AG04449 (cell line): ENCODE measurements at places on chromosomes 13 and 19.
A peak's percentile ranks its signal among the peaks of the same experiment; 100 is the strongest.

DNA sequence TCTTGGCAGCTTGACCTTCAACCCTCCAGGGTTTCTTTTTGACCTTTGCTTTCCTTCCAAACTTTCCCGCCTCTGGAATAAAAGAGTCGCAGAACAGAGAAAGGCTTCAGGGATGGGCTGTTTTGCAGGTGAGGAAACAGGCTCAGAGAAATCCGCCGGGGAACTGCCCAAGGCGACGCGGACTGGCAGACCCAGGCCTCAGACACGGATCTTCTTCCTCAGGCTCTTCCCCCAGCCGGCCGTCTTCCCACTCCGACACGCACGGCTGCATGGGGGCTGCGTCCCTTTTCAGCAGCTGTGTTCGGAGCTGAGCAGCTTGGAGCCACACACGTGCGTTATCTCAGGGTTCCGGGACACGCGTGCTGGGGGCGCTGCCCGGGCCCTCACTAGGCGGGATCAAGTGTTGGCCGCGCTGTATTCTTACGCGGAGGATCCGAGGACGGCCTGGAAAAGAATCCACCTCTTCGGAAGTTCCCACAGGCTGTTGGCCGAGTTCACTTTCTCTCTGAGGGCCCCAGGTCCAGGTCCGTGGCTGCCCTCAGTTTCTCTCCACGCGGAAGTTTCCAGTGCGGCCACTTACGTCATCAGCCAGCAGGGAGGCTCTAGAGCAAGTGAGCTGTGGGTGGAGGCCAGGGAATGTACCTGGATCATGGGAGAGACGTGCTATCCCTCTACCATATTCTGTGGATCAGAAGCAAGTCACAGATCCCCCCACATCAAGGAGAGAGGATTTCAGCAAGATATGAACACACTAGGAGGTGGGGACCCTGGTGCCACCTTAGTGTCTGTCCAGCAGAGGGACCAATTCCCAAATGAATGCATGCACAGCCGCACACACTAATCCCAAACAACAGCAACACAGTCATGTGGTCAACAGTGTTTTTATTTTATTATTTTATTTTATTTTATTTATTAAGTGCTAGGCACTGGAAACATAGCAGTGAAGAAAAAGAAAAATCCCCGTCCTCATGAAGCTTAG lies 100.4 kb downstream of the ING1 start:
- no peak for DNase-seq

DNA sequence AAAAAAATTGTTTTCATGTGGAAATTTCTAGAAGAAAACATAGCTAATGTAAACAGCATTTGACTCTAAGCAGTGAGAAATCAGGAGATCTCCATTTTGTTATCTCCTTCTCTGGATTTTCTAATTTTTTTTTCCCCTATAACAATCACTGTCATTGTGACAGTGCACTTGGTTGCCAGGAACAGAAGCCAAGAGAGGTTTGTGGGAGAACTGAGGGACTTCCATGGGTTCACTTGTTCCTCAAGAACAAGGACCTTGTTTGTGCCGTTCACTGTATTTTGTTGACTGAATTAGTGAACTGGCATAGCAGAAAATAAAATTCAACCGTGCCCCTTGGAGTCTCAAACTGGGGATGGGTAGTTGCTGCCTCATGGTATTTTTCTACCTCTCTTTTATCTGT lies 17.1 kb downstream of the SHISA7 start:
- DNase-seq = no peak

DNA sequence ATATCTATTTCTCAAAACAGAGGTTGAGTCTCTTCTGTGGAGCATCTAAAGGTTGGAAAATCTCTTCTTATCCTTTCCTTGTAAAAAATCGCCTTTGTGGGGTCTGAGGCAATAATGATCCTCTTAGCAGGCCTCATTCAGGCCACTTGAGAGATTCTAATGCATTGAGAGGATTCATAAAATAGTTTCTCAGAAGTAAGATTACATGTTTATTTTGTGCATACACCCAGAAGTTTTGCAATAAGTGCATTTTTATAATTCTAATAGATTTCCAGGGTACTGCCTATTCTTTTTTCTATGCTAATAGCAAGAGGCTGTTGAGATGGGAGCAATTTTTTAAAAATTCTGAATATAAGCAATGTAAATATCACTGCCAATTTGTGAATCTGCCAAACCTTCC lies 342.2 kb upstream of the KLF12 start:
- no peak for DNase-seq

GRCh38 chr19:6773323-6773931 lies 919 bp downstream of the VAV1 start:
- no peak for DNase-seq

DNA sequence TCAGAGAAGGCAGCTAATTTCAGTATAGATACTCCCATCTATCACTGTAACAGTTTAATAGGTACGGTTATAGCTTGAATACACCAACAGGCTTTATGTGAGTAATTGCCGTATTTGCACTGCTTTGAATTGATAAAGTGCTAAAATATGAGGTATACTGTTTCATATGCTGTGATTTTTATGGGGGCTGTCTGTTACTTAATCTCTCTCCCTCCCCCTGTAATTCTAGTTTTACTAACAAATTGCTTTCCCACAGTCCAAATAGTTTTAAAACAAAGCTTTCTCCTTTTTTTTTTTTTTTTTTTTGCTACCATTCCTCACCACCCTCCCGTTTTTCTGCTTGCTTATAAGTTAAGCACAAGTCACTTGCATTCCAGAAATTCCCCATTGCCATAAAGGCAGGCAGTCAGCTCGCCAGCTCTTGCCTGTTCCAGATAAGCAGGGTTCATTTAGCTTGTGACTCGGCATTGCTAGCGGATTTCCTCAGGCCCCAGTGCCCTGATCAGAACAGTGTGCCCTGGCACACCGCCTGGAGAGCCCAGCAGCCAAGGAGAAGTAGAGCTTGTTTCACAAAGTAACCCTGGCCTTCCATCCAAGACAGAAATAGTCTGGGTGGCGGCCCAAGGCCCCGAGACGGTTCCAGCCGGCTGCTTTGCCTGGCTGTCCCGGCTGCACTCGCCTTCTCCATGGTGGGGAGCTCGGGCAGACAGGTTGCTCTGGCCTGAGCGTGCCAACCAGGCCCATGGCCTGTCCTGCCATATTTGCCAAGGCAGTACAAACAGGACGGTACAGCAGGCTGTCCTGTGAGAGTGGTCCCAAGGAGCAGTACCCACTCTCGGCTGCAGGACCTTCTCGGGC lies 43.5 kb upstream of the NPAS1 start:
- peak; percentile 96 for DNase-seq

- no peak for DNase-seq
Measured at GRCh38 chr19:48975947-48976847, 11.1 kb downstream of the FTL start.

- DNase-seq = no peak
Measured at GRCh38 chr19:40721936-40722661, 5.2 kb downstream of the ITPKC start.
